ENCODE measurements at places on chromosomes 2 and 18.

DNA sequence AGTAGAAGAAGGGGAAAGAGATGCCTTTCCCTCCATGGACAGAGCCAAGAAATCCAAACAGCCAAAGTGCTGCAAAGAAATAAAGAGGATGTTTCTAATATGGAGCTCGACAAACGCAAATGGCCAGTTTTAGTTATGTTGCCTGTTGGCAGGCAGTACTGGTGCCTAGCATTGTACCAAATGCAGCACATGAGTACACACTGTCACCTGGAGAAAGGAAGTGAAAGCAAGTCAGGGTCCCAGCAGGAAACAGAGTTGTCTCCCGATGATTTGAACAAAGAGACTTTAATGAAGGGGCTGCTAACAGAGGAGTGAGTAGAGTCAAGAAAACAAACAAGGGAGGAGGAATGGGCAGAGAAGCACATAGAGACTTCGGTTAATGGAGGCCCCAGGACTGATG, 623.0 kb downstream of the BCL11A start:
- DNase-seq = no peak

DNA sequence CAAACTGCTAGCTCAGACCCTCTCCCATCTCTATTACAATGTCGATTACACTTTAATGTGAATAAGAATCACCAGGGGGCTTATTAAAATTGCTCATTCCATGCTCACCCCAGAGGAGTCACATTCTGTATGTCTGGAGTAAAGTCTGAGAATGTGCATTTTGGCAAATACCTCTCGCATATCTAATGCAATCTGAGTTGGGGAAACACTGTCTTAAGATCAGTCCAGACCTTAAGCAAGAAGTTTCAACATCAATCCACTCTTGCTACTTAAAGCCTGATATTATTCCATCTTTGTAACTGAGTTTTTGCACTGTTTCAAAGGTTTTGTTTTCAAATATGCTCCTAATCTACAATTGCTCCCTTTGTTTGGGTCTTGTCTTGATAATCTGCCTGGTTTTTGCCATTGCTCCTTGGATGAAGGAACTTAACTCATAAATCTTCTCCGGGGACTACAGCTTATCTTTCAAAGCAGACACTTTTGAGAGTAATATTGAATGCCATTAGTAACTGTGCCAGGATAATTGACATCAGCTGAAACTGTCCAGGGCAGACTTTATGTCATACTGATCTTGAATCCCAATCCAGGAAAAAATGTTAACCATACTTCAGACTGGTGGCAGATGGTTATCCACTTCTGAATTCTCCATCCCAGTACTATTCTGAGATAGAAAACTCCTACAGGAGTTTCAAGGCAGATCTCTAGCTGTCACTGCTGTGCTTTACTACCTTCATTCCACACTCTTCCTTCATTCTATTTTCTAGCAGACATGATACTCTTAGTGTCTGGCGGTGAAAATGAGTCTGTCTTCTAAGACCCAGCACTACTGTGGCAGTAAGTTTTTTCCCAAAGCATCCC, 200.9 kb downstream of the ERBB4 start:
- DNase-seq = no peak

- no peak for DNase-seq
These were observed 76.4 kb upstream of the ITGA6 start for GRCh38 chr2:172350839-172351479.

DNA sequence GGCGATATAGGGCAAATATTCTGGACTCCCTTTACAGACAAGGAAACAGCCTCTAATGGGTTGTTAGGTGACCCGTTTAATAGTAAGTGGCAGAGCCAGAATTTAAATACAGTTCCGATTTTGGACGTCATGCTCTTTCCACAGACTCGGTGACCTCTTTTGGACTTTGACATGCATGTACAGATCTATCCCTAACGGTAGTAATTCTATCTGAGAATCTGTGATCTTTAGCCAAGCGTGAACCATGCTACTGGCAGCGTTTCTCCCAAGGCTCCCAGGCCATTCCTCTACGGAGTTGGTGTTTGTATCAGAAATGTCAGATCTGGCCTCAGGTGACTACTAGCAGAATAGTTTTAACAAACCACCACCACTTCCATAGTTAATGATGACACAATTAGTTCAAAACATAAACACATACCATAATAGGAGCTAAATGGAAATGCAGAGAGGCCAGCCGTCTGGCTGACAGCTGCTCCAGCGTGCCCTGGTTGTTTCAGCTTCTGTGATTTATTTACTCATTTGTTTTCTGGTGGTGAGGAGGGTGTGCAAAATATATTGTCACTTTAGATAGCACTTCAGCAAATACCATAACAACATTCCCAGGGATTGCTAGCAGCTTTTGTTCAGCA, 304.6 kb upstream of the LYPD1 start:
- no peak for DNase-seq

- DNase-seq = no peak
These were observed 2.0 kb downstream of the STAT4 start for GRCh38 chr2:191148791-191149190.

GRCh38 chr2:219119422-219120043, 41.1 kb downstream of the NHEJ1 start:
- DNase-seq = peak; percentile 48

DNA sequence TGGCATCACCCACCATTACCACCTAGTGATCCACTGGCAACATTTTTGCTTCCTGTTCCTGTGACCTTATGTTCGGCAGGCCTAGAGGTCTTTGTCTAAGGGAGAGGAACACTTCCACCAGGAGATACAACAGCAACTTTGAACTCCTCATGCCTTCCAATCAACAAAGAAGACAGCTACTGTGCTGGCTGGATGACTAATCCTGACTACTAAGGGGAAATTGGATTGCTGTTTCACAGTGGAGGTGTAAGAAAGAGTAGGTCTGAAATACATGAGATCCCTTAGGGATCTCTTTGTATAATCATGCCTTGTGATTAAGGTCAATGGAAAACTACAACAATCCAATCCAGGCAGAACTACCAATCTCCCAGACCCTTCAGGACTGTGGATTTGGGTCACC, 45.2 kb downstream of the EIF2AK3 start:
- DNase-seq = no peak
